Nasal cavity respiratory epithelium epithelial cell of viscerocranial mucosa (primary cell): ENCODE measurements at places on chromosomes 4 and X. TPM values are rescaled to one million over a fixed set of nuclear protein-coding genes. Genes with fewer than 3 reads are reported as not detected.

SOD3 gene
- total RNA-seq = 0.21 TPM in 1 of 2 replicates, not detected in the other

AFF2 gene
- total RNA-seq = 0.14 TPM in 1 of 2 replicates, not detected in the other

CYLC1 gene
- not detected in 2 replicates for total RNA-seq

SERPINA7 gene
- not detected in 2 replicates for total RNA-seq

ASMT gene
- not detected in 2 replicates for total RNA-seq

BGN gene
- 0.21 TPM in 1 of 2 replicates, not detected in the other for total RNA-seq

CLGN gene
- total RNA-seq = 26.7 and 32.4 TPM in 2 replicates

COL25A1 gene
- total RNA-seq = 0.14 TPM in 1 of 2 replicates, not detected in the other

EMD gene
- 19.1 and 26.7 TPM in 2 replicates for total RNA-seq

DCAF8L2 gene
- total RNA-seq = not detected in 2 replicates

PI4K2B gene
- total RNA-seq = 15.2 and 15.4 TPM in 2 replicates

SLC10A4 gene
- total RNA-seq = not detected in 2 replicates

CLDN34 gene
- total RNA-seq = 0.14 TPM in 1 of 2 replicates, not detected in the other

FABP2 gene
- not detected in 2 replicates for total RNA-seq

LNX1 gene
- 2.1 and 5.1 TPM in 2 replicates for total RNA-seq

GYG2 gene
- 0.36 TPM in 1 of 2 replicates, not detected in the other for total RNA-seq

HPGDS gene
- total RNA-seq = not detected in 2 replicates

DNAAF6 gene
- total RNA-seq = not detected in 2 replicates

SERTM2 gene
- not detected in 2 replicates for total RNA-seq

SULT1B1 gene
- total RNA-seq = under 0.01 and 0.28 TPM in 2 replicates

GIMD1 gene
- total RNA-seq = not detected in 2 replicates

FAM47B gene
- not detected in 2 replicates for total RNA-seq

SSX3 gene
- not detected in 2 replicates for total RNA-seq

NCAPG gene
- 0.28 and 0.34 TPM in 2 replicates for total RNA-seq

NRK gene
- under 0.01 TPM in 1 of 2 replicates, not detected in the other for total RNA-seq

VCX gene
- total RNA-seq = not detected in 2 replicates

OTOP1 gene
- total RNA-seq = not detected in 2 replicates

TKTL1 gene
- total RNA-seq = not detected in 2 replicates

FAM241A gene
- 4.1 and 4.3 TPM in 2 replicates for total RNA-seq
